ENCODE measurements at places on chromosomes 2 and 18.

DNA sequence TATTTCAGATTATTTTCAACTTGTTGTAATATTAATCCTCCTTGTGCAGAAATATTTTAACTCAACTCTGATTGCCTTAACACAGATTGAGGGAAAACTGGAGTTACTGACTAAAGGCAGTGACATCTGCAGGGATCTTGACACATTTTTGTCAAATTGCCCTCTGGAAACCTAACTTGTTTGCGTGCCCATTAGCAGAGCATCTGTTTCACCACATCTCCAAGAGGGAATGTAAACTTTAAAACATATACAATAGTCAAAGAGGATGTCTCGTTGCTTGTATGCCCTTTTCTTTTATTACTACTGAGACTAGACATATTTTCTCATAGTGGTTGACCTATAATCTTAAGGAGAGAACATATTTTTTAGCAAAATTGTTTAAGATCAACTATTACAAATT is 14.2 kb downstream of the INPP1 start:
- peaks cover 79% of the 10 kb centered on the region for H3K4me1 ChIP-seq
- peak overlapping the region; percentile 75 for H3K27ac ChIP-seq
- H3K27me3 ChIP-seq = no peaks in the 10 kb centered on the region
- no peak overlapping the region for H3K4me3 ChIP-seq

DNA sequence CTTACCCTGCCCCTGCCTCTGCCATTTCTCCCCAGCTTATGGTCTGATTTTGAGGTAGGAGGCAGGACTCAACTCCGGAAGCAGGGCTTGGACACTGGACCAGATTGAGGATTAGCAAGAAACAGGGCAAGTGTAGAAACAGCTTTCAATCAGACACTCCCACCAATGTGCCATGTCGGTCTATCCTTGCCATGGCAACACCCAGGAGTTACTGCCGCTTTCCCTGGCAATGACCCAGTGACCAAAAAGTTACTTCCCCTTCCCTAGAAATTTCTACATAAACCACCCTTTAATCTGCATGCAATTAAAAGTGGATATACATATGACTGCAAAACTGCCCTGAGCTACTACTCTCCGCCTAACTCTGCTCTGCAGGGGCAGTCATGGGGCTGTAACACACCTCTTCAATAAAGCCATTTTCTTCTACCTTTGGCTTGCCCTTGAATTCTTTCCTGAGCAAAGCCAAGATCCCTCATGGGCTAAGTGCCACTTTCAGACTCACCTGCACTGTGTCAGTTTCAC is 156.7 kb downstream of the LPIN1 start:
- no peaks in the 10 kb centered on the region for H3K4me1 ChIP-seq
- no peak for DNase-seq
- no peaks in the 10 kb centered on the region for H3K27me3 ChIP-seq
- no peak overlapping the region for H3K27ac ChIP-seq
- H3K36me3 ChIP-seq = no peaks in the 10 kb centered on the region

GRCh38 chr2:187208199-187208785 is 239.8 kb downstream of the CALCRL start:
- H3K27ac ChIP-seq = no peak overlapping the region
- no peaks in the 10 kb centered on the region for H3K27me3 ChIP-seq
- DNase-seq = no peak
- no peak overlapping the region for H3K4me3 ChIP-seq
- no peaks in the 10 kb centered on the region for H3K4me1 ChIP-seq
- H3K36me3 ChIP-seq = no peaks in the 10 kb centered on the region

DNA sequence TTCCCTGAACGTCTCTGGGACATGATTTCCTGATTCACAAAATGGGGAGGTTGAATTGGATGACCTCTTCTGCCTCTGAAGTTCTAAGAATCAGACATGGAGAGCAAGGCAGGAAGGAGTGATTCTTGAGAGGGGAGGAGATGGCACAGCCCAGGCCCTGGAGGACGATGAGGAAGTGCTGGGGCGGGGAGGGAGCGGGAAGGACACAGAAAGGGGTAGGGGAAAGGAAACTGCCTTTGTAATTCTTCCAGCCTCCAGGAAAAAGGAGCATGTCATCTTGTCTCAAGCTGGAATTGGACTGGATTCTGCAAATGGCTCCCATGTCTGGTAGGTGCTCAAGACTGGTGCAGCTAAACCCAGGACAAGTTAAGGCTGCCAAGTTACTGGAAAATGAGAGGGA is 97.0 kb upstream of the NCK2 start:
- peaks cover 8% of the 10 kb centered on the region for H3K4me1 ChIP-seq
- DNase-seq = peak; percentile 86

DNA sequence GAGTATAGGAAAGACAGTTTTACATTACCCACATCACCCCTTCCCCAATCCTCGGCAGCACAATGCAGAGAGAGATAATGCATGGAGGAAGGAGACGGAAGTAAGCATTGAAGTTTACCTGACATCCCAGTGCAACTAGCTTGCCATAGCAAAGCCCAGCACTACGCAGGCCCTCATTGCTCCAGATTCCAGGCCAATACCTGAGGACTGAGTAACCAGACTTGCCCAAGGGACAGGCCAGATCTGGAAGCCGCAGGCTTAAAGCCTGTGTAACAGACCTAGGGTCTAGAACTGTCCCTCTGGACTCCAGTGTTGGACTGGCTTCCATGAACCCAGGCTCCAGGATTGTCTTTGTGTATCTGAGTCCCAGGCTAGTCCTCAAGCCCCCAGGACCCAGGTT is 17.6 kb downstream of the SERPINB4 start:
- H3K36me3 ChIP-seq = no peaks in the 10 kb centered on the region
- no peaks in the 10 kb centered on the region for H3K27me3 ChIP-seq
- H3K4me1 ChIP-seq = no peaks in the 10 kb centered on the region
- H3K4me3 ChIP-seq = no peak overlapping the region

GRCh38 chr2:48695991-48696390 is 59.5 kb downstream of the LHCGR start:
- H3K27me3 ChIP-seq = no peaks in the 10 kb centered on the region
- no peaks in the 10 kb centered on the region for H3K36me3 ChIP-seq
- no peak for DNase-seq
- no peak overlapping the region for H3K27ac ChIP-seq
- H3K4me3 ChIP-seq = no peak overlapping the region
- H3K4me1 ChIP-seq = peaks cover 41% of the 10 kb centered on the region

GRCh38 chr18:212780-213179 is 54.4 kb downstream of the USP14 start:
- no peaks in the 10 kb centered on the region for H3K27me3 ChIP-seq
- no peaks in the 10 kb centered on the region for H3K4me1 ChIP-seq
- H3K27ac ChIP-seq = no peak overlapping the region
- H3K36me3 ChIP-seq = peaks cover 61% of the 10 kb centered on the region

GRCh38 chr2:157262248-157262647 is 4.7 kb downstream of the GALNT5 start:
- no peaks in the 10 kb centered on the region for H3K27me3 ChIP-seq
- H3K36me3 ChIP-seq = no peaks in the 10 kb centered on the region
- no peak overlapping the region for H3K4me3 ChIP-seq

GRCh38 chr2:100140582-100140981 is 1.8 kb downstream of the AFF3 start:
- peak; percentile 78 for DNase-seq
- H3K36me3 ChIP-seq = no peaks in the 10 kb centered on the region
- no peaks in the 10 kb centered on the region for H3K27me3 ChIP-seq
- no peaks in the 10 kb centered on the region for H3K4me1 ChIP-seq

DNA sequence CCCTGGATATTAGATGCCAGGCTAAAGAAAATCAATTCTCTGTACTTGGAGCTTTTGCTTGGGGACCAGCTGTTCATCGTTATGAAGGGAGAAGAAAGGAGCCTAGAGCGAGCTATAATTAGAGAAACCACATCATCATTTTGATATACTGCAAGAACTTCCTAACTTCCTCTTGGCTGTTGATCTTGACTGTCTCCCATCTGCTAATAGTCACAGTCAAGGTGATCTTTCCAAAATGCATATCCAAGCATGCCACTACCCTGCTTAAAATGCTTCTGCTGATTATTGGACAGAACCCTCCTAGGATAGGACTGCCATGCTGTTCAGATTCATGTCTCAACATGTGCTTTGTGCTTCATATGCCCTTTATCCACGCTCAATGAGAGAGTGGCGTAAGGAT is 54.8 kb downstream of the RAPGEF4 start:
- no peak overlapping the region for H3K27ac ChIP-seq
- H3K36me3 ChIP-seq = no peaks in the 10 kb centered on the region
- no peak overlapping the region for H3K4me3 ChIP-seq
- no peak for DNase-seq
- no peaks in the 10 kb centered on the region for H3K4me1 ChIP-seq

DNA sequence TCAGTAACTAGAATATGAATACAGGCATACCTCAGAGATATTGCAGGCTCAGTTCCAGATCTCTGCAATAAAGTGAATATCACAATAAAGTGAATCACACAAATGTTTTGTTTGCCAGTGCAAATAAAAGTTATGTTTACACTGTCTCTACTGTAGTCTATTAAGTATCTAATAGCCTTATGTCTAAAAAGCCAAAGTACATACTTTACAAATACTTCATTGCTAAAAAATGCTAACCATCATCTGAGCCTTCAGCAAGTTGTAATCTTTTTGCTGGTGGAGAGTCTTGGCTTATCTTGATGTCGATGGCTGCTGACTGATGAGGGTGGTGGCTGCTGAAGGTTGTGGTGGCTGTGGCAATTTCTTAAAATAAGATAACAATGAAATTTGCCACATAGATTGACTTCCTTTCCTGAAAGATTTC is 159.4 kb downstream of the MYO1B start:
- no peaks in the 10 kb centered on the region for H3K36me3 ChIP-seq
- H3K27me3 ChIP-seq = no peaks in the 10 kb centered on the region
- DNase-seq = no peak
- no peak overlapping the region for H3K27ac ChIP-seq
- no peaks in the 10 kb centered on the region for H3K4me1 ChIP-seq

DNA sequence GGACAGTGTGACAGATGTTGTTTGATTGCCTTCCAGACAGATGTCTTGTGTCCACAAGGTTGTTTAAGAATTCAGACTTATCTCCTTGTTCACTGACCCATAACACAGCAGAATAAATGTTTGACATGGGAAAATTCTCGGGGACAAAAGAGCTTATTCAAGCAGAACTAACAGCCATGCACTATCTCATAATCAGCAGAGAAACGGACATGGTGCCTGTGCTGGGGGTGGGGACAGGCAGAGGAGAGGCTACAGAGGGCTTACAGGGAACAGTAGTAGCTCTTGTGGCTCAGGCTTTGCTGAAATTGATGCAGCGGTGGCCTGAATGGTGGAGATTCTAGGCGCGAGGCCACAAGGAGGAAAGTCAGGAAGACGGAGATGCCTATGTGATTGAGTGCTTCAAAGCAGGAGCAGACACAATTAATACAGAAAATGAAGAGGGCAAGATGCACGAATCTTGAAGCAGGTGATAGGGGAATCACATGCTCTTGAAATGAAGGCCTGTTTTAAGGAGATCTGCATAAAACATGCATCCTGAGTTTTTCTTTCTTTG is 62.0 kb upstream of the CAB39 start:
- H3K4me1 ChIP-seq = no peaks in the 10 kb centered on the region
- no peak for DNase-seq
- no peak overlapping the region for H3K27ac ChIP-seq
- no peak overlapping the region for H3K4me3 ChIP-seq
- no peaks in the 10 kb centered on the region for H3K27me3 ChIP-seq

DNA sequence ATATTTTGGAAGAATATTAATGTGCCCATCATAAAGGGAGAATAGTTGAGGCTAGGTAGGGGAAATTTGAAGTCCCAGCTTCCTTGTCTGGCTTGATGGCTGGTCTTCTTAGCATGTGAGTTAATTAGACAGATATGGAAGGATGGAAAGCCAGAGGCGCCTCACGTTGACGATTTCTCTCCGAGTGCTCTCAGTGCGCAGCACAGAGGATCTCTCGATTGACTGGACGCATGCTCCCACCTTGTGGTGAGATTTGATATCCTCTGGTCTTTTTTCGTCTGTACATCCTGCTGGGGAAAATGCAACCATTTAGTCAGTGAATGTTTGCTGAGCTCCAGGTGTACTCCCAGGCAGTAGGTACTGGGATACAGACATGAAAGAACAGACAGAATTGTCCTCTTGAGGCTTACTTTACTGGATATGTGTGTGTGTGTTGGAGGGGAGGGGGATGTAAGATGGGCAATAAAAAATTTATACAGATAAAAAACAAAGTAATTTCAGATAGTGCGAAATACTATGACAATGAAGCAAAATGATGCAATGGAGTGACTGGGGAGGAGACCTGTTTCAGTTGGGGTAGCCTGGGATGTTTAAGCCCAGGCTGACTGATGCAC is 66.9 kb upstream of the ZNG1B start:
- H3K4me1 ChIP-seq = peaks cover 5% of the 10 kb centered on the region
- DNase-seq = no peak
- no peaks in the 10 kb centered on the region for H3K36me3 ChIP-seq
- H3K4me3 ChIP-seq = no peak overlapping the region
- no peak overlapping the region for H3K27ac ChIP-seq

- peak overlapping the region; percentile 57 for H3K27ac ChIP-seq
- H3K36me3 ChIP-seq = no peaks in the 10 kb centered on the region
- H3K4me3 ChIP-seq = no peak overlapping the region
- peaks cover 21% of the 10 kb centered on the region for H3K4me1 ChIP-seq
- no peaks in the 10 kb centered on the region for H3K27me3 ChIP-seq
- no peak for DNase-seq
Measured at GRCh38 chr2:152920846-152921245, 202.4 kb downstream of the ARL6IP6 start.

DNA sequence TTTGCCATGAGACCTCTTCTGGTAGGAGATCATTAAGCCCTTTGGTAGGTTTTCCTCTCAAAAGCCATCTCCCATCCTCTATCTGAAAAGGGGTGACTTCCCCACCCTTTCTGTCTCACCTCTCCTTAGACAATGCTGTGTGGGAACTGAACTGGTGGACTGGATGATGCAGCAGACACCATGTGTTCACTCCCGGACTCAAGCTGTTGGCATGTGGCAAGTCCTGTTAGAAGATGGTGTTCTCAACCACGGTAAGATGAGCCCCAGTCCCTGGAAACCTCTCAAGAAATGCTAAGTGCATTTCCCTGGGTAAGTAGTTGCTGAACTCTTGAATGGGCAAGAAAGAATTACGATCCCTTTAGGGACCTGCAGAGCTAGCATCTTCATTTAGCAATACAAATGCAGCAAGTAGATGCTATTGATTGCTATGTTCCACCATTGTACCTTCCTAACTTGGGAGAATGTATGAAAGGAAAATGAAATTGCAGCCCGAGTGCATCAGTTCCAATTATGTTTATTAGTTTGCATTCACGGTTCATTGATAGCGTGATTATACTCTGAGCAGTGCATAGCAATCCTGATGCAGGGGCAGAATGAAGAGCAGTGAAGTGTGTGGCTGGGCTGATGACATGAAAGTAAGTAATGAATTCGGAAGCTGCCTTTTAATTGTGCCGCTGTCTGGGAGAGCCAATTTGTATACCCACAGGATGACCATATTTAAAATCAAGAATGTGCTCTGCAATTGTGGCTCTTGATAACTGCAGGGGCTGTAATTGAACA is 110.0 kb upstream of the MAP3K20 start:
- H3K27ac ChIP-seq = no peak overlapping the region
- DNase-seq = no peak
- H3K4me1 ChIP-seq = peaks cover 22% of the 10 kb centered on the region
- H3K36me3 ChIP-seq = no peaks in the 10 kb centered on the region

GRCh38 chr2:240252872-240253511 is 112.5 kb upstream of the OTOS start:
- peak; percentile 89 for DNase-seq
- H3K36me3 ChIP-seq = no peaks in the 10 kb centered on the region
- H3K27me3 ChIP-seq = no peaks in the 10 kb centered on the region
- no peak overlapping the region for H3K27ac ChIP-seq

Data from esophagus muscularis mucosa (tissue), 4 donors.